ENCODE measurements at places on chromosomes 12 and 14.

DNA sequence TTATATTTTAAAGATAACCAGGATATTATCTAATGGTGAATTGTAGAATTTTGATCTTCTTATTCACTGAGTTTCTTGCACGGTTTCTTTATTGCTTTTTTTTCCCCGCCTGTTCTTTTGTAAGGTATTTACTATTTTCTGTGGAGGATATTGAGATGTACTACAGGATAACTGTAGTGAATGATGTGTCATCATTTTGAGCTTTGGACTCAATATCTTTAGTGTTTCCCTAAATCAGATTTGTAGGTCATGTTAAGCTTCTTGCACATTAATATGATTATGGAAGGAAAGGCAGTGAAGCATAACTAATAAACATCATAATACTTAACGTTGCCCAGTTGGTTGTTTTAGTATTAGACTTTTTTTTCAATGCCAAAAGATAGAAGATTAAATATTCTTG is 81.4 kb downstream of the FBXO33 start:
- no peak for DNase-seq

DNA sequence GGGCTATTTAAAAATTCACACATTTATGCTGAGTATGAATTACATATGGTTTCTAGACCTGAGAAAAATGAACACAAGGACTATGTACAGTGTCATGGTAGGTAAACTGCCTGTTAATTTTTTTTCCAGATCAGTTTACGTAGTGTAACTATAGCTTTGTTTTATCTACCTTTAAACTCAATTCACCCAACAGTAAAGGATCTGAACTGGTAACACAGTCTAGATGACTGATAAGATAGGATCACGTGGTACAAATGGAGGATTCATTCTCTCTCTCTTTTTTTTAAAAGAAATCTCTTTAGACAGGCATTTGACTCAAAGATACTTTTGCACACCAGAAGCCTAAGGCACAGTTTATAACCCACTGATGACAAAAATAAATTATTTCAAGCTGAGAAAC is 130.8 kb upstream of the ATP2B1 start:
- DNase-seq: no peak

- no peak for DNase-seq
Measured at GRCh38 chr14:35565871-35566464, 32.0 kb downstream of the INSM2 start.

DNA sequence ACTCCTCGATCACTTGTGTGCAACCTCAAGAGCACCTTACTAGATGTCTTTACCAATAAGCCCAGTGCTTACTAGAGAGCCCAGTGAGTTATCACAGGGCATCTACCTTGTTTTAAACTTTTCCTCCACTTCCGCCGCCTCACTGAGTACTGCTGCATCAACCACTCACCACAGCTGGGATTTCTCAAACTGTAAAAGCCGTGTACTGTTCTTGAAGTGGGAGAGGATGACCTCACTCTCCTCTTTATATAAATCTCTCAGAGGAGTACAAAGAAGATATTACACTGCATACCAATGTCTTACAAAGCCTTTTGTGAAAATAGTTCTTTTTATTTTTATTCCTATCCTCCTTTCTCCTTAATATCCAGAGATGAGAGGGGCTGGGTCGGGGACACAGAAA is 94.1 kb downstream of the PLCZ1 start:
- DNase-seq: no peak

GRCh38 chr14:91019673-91020072 is 40.8 kb downstream of the RPS6KA5 start:
- no peak for DNase-seq

GRCh38 chr14:105067140-105067968 is 2.1 kb upstream of the GPR132 start:
- peak; percentile 69 for DNase-seq

GRCh38 chr14:65287264-65288131 is 125.0 kb upstream of the FUT8 start:
- DNase-seq: peak; percentile 48

- DNase-seq: no peak
Measured at GRCh38 chr12:13163868-13164635, 32.5 kb upstream of the EMP1 start.
